Activated naive CD4-positive, alpha-beta T cell (primary cell): ENCODE measurements at places on chromosomes 13 and 19.

DNA sequence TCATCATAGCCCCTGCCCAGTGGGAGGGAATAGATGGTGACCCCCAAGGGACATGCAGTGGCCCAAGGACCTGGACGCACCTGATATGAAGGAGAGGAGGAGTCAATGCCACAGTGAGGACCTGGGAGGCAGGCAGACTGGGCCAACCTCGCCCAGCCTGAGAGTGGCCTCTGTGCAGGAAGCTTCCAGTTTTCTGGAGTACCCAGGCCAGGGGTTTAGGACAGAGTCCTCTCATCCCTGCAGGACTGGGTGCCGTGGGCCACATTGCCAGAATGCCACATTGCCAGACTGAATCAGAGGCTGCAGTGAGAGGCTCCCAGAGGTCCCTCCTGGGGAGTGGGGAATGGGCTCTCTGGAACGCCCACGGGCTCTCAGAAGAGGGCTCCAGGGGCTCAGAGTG is 82.9 kb upstream of the VSTM2B start:
- no peak for DNase-seq

DNA sequence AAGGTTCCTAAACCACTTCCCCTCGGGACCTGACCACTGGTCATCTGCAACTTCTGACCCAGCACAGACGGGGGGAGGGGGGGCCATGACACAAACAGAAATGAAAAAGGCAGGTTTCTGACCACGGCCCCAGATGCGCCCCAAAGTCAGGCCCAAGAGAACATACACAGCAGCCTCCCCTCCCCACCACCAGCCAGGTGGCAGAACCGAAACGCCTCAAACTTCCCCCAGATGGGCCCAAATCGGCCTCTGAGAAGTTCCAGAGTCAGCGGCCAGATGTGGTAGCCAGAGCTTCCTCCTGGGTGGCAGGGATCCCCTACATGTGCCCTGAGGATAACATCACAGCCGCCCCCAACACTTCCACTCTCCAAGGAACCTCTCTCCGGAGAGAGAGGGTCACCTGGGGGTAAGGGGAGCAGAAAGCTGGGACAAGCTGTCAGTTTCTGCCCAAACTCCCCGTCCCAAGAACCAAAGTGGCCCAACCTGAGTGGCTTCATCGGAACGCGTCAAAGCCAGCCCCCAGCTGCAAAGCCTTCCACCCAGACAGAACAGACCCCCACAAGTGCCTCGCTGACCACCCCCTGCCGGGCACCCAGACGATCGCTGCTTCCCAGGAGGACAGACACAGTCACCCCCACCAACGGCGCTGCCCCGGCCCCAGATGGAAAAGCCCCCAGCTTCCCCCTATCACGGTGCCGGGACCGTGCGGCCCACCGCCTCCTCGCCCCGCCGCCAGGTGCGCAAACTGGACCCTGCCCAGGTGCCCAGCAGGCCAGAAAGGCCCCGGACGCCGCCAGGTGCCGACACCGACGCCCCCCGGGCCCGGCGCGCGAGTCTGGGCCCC is 800 bp downstream of the ELL start:
- DNase-seq = no peak

- DNase-seq = no peak
Measured at GRCh38 chr13:80337288-80338081, 3.4 kb downstream of the SPRY2 start.

GRCh38 chr19:50513746-50514345 is at the start of gene ASPDH:
Gene ASPDH, minus strand, starts transcription at chr19:50513913. Its CDS starts 90 bp downstream, at chr19:50513823.
- no peak for DNase-seq

GRCh38 chr19:10074153-10074552 is 12.0 kb upstream of the SHFL start:
- no peak for DNase-seq

GRCh38 chr13:109998684-109999533 is 212.5 kb upstream of the IRS2 start:
- no peak for DNase-seq

DNA sequence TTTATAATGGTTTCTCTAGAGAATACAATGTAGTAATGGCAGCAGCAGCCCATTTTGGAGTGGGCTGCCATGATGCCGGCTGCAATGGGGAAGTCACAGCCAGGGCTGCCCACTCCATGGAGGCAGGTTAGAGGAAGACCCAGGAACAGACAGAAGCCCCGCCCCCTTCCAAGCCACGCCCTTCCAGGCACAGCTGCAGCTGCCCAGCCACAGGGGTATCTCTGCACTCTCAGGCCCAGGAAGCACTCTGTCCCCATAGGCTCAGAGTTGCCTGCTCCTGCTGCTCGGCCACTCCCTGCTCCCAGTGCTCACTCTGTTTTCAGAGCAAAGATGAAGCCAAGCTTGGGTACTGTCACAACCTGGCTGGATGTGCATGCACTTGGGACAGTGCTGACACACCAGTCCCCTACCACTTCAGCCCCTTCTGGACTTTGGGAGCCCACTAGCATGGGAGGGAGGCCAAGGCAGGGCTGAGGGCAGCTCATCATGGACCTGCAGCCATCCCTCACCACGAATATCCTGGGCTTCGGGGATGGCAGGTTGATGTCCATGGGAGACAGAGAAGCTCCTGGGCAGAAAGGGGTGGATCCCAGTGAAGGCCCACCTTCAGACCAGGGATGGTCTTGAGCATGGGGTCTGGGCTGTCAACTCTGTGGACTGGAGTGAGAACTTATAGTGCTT is 1224.2 kb downstream of the SLITRK5 start:
- DNase-seq = no peak

DNA sequence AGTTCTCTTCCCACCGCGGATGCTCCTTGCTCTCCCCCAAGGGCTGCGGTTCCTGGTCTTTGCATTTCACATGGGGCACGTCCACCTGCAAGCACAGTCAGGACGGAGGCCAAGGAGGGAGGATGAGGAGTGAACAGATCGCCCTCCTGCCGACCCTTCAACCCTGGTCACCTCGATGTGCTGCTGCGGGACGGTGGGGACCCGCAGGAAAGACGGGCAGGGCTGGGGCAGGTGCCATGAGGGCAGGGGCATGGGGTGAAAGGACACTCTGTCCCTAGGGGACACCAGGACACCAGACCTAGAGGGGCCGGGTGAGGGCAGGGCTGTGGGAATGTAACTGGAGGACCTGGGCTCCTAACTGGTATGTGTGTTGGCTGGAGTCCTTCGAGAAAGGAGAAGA is 840 bp downstream of the SYCE2 start:
- no peak for DNase-seq

DNA sequence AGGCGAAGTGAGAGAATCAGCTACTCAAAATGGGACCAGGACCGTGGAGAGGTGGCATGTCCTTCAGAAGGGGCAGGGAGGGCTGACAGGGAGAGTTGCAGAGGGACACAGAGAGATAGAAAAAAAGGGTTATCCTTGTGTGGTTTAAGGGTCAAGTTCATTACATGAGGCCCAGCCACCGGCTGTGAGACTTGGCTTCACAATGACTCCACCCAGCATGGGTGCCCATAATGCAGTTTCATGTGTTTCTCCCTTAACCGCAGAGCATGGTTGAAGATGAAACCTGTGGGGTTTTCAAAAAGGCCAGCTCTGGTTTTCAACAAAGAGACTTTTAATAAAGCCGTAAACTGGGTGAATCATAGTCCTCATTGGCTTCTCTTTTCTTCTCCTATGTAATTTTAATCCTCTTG is 164.6 kb downstream of the KLF5 start:
- DNase-seq = no peak

DNA sequence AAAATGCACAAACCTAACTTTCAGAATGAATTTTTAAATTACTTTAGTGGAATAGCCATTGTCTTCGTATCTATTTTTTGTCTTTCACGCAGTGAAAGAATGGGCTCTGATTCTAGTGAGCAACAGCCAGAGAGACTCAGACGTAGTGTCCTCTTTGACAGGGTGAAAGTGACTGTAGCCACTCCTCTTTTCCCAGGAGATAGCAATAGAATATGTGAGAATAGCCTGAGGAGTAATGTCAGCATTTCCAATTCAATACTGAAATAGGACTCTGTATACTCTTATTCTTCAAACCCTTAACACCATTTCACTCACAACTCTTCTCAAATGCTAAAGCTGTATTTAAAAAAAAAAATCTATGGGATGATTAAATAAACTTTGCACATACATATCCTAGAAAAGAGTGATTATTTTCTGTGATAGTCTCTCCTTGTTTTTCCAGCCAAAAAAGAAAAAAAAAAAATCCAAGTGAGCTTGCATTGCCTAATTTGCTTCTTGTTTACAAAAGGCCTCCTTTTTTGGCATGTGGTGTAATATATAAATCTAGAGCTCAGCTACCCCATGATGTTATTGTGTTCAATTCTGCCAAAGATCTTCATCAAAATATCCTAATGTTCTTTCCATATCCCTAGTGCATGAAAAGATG is 626.1 kb upstream of the SLITRK6 start:
- no peak for DNase-seq

DNA sequence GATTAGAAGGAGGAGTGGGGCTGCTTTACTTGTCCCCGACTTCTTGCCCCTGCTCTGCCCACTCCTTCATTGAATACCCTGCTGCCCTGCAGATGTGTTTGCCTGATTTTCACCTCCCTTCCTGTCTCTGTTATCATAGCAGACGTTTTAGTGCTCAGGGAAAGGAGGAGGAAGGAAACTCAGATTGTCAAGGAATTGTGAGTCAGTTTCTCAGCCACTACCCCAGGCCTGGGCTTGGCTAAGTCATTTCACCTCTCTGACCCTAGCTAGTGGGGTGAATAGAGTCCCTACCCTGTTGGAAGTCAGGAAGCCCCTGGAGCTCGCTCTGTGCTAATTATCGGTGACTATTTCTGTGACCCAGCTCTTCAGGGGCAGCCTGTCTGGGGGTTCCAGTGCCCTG is 3.9 kb downstream of the BCKDHA start:
- no peak for DNase-seq

GRCh38 chr13:25945596-25945995 is 106.2 kb downstream of the SHISA2 start:
- DNase-seq = no peak

DNA sequence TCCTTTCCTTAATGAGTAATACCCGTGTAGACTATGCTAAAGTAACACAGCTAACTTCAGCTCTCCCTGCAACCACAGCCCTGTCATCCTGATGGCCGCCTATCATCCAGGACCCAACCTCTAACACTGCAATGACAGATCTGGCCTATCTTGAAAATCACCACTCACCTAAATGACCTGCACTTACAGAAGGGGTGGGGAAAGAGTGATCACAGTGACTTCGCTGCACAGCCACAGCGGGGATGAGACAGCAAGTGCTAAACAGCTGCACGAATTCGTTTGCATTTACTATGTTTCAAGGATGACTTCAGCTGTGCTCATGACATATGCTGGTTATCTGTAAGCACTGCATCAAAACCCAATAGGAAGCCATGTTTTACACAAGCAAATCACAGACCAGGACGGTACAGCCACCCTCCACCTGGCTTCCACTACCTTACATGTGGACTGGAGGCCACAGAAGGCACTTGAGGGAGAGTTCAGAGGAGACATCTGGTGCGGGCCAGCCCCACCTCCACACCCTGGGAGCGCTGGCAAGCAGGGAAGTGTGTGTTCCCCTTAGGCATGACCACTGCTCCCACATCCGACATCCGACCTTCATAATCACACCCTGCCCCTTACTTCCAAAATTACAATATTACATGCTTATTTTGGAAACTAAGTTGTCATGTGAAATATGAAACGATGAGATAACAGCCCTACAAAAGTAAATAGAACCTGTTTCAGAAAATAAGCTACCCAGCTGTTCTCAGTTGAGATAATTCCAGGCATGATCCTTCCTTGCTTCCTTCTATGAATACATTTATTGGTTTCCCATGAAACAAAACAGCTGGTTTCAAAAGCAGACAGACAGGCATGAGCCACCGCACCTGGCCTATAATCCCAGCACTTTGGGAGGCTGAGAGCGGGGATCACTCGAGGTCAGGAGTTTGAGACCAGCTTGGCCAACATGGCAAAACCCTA is 95.7 kb downstream of the STK24 start:
- DNase-seq = no peak

DNA sequence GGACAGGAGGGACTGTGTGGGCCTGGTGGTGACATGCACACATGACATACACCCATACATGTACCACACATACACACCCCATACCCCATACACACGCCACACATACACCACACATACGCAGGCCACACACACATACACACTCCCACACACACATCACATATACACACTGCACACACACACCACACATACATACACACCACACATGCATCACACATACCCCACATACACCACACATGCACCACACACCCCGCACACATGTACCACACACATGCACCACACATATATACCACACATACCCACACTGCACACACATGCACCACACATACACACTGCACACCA is 76.5 kb upstream of the KCTD15 start:
- DNase-seq = no peak

GRCh38 chr19:679418-680286 is 3.5 kb downstream of the FSTL3 start:
- no peak for DNase-seq

DNA sequence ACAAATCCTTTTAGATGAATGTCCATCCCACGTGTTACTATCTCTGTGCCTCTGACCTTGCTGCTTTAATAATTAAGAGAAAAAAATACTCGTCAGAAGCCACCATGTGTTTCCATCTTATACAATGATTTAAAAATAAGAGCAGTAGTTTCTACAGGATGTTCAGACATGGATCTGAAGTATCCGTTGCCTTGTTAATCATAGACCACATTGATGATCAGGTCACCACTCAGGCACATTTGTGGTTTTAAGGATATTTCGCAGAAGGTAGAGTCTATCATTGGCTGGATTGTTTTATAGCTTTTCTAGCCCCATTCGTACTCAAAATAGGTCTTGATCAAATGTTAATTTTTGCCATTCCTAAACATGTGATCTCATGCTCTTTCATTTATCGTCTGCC is 710.0 kb upstream of the ARGLU1 start:
- no peak for DNase-seq

GRCh38 chr13:59793107-59793506 is 370.6 kb downstream of the DIAPH3 start:
- DNase-seq = no peak

DNA sequence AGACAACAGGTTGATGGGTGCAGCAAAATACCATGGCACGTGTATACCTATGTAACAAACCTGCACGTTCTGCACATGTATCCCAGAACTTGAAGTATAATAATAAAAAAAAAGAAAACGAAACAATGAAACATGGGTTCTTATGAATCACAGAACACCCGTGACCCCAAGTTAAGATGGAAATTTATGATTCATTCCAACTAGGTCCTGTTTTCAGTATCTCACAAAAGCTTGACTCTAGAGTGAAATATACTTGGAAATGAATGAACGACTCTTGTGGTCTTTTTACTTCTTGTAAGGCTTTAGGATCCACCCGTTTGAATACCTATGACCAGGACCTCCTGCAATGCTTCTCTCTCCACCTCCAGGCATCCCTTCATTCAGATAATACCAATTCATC is 3.5 kb upstream of the LILRB4 start:
- no peak for DNase-seq

- DNase-seq = no peak
Measured at GRCh38 chr13:54124700-54125099, 1096.1 kb downstream of the OLFM4 start.

DNA sequence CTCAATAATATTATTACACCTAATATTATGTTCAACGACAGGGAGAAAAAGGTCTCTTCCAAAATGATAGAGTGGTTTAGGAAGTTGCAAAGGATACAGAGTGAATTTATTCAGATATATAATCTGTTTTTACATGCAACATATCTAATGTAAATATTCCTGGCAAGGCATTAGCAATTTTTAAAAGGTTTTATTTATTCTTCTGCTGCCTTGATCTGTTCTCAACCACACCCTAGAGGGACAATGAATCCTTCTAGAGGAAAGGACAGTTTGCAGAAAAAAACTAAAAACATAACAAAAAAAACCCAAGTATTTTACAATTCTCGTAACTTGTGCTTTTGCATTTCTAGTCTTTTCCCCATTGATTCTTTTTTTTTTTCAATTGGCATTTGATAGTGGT is 459.6 kb downstream of the KLF12 start:
- no peak for DNase-seq
